ENCODE measurements at places on chromosomes 11 and 22.

GRCh38 chr22:27643907-27644306 is 157.6 kb downstream of the MN1 start:
- DNase-seq: no peak

- no peak for DNase-seq
Observed at GRCh38 chr22:19983741-19984140, 32.9 kb downstream of the ARVCF start.

DNA sequence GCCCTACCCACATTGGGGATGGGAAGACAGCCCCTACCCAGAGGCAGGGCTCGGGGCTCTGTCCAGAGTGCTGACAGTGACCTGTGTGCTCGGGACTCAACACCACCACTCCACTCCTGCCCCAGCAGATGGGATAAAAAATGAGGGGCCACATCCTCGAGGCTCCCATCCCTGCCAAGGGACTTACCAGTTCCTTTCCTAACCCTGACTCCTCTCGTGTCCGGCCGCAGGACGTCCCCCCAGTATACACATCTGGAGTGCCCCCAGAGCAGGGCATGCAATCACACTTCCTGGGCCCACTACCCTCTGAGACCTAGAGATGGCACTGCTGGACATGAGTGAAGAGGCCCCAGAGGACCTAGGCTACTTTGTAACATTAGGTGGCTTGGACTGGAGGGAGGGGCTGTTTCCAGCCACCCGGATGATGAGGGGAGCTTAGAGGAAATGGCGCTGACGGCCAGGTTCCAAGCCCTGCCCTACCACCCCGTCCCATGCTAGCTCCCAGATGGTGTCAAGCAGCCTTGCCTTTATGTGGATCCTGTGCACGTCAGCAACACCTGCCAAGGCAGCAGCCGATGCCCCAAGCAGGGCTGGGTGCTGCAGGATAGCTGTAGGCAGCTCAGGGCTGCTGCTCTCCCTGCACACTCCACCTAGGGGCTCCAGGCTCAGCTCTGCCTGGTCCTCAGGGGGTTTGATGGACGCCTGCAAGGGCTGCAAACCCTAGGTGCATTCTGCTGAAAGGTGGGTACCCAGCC is 86.6 kb downstream of the DGCR2 start:
- DNase-seq: no peak

GRCh38 chr22:42142771-42143461 is 12.3 kb upstream of the CYP2D6 start:
- DNase-seq: no peak

DNA sequence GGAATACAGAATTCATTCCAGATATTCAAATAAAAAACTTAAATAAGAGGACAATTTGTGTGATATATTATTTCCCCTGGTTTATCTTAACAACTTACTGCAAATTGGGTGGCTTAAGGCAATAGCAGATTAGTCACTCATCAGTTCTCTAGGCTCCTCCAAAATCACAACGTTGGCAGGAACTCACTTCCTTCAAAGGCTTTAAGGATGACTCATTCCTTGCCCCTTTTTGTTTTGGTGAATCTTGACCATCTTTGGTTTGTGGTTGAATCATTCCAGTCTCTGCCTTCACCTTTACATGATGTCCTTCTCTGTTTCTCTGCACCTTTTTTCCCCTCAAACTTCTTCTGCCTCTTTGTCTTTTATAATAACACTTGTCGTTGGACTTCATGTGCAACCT is 3.4 kb downstream of the OR10AG1 start:
- no peak for DNase-seq

GRCh38 chr22:31378123-31378522 is 21.3 kb upstream of the DRG1 start:
- no peak for DNase-seq

Data from HFFc6 (cell line).